ENCODE measurements at places on chromosomes 5 and 9.

GRCh38 chr9:133115604-133116345, 5.3 kb downstream of the RALGDS start:
- no peak for DNase-seq

DNA sequence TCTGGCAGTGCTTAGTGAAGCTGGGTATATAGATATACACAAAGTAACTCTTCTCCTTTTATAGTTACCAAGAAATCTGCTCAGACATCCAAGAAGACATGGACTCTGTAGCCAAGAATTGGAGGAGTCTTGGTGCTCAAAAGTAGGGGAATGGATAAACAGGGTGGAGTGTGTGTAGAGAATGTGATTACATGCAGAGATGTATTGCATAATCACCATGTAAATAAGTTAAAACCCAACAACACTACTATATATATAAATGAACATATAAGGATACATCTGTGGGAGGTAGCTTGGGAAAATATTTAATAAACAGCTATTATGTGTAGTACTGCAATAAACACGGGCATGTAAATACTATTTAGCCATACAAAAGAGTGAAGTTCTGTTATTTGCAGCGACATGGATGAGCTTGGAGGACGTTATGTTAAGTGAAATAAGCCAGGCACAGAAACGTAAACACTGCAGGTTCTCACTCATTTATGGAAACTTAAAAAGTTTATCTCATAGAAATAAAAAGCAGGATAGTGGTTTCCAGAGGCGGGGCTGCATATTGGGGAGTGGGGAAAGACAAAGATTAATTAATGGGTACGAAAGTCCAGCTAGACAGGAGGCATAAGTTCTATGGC, 207.5 kb downstream of the TENT4A start:
- DNase-seq: peak; percentile 5

DNA sequence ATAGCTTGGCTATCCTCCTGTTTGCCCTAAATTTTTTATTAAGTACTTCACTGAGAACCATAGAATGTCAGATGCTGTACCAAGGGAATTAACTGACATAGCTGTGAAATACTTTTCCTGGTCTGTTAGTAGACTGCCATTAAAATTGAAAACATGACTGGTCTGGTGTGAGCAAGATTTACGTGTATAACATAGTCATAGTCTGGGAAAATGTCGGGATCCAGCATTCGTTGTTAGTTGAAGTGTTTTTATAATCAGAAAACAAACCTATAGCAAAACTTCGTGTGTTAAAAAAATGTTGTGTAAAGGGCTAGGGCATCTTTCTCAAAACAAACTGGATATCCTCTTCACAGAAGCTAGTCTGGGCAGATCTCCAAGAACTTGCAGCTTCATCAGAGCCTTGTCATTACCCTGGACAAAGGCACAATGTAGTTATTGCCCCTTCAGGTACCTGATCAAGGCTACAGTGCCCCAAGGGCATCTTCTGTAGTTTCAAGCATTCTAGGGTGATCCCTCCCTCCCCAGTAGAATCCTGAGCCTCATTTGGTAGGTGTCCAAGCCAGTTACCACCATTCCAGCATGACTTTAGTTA, 454.2 kb upstream of the SGCD start:
- peak; percentile 49 for DNase-seq

- no peak for DNase-seq
Observed at GRCh38 chr5:160250826-160251225, 21.5 kb downstream of the FABP6 start.

DNA sequence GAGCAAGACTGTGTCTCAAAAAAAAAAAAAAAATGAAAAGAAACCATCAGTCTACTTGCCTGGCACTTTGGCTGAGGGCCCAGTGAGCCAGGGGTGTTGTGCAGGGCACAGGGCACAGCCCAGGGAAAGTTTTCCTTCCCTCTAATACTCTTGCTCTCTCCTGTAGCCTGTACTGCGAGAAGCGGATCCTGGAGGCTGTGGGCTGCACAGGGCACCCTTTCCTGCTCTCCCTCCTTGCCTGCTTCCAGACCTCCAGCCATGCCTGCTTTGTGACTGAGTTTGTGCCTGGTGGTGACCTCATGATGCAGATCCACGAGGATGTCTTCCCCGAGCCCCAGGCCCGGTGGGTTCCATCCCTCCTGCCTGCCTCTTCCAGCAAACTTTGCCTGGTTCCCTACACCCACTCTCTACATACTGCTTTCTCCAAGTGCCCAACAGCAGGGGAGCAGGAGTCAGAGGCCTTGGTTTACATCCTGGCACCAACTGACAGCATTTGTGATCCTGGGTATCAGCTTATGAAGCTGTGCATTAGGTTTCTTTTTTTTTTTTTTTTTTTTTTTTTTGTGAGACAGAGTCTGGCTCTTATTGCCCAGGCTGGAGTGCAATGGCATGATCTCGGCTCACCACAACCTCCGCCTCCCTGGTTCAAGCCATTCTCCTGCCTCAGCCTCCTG, 7.2 kb downstream of the ZDHHC12 start:
- DNase-seq: no peak

GRCh38 chr5:60354311-60354710, 345.7 kb downstream of the DEPDC1B start:
- DNase-seq: no peak

GRCh38 chr5:14534773-14535172, 46.8 kb upstream of the OTULINL start:
- DNase-seq: no peak

DNA sequence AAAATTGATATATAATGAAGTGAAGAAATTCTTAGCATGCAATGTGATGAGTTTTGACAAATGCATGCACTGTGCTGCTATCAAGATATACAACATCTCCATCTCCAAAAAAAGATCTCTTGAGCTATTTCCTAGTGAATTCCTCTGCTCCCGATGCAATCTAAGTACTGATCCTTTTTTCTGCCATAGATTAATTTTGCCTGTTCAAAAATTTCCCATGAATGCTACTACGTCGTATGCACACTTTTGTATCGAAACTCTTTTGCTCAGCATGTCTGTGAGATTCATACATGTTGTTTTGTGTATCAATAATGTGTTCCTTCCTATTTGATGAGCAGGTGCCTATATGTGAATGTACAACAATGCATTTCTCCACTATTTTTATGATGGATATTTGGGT, 647.4 kb downstream of the MTRR start:
- DNase-seq: no peak

GRCh38 chr5:68214482-68215207, 911 bp upstream of the PIK3R1 start:
- DNase-seq: no peak

- no peak for DNase-seq
Observed at GRCh38 chr5:107215611-107216010, 455.1 kb downstream of the EFNA5 start.

- DNase-seq: no peak
Observed at GRCh38 chr5:1736065-1736464, 63.6 kb downstream of the MRPL36 start.

- no peak for DNase-seq
Observed at GRCh38 chr5:119339965-119340364, 15.9 kb upstream of the TNFAIP8 start.

- DNase-seq: no peak
Observed at GRCh38 chr9:88680505-88681160, 145.7 kb downstream of the NXNL2 start.

DNA sequence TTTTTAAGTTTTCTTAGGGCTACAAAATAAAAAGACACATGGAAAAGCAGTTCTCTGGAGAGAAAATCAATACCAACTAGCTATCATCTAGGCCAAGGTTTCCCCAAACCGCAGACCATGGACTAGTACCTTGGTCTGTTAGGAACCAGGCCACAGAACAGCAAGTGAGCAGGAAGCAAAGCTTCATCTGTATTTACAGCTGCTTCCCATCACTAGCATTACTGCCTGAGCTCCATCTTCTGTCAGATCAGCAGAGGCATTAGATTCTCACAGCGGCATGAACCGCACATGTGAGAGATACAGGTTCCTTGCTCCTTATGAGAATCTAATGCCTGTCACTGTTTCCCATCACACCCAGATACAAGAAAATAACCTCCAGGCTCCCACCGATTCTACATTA, 1907.6 kb upstream of the ACO1 start:
- DNase-seq: no peak

DNA sequence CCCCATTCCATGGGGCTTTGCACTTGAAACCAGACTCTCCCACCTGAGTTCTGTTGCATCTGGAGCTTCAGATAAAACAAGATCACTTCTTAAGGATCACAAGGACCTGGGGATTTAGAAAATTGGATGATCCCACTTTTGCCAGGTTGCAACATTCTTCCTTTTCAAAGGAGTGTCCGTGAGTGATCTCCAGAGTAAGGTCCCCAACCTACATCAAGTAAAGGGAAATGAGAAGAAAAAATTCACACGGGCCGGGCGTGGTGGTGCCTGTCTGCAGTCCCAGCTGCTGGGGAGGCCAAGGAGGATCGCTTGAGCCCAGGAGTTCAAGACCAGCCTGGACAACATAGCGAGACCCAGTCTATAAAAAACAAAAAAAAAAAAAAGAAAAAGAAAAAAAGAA, 41.2 kb upstream of the COL5A1 start:
- no peak for DNase-seq

DNA sequence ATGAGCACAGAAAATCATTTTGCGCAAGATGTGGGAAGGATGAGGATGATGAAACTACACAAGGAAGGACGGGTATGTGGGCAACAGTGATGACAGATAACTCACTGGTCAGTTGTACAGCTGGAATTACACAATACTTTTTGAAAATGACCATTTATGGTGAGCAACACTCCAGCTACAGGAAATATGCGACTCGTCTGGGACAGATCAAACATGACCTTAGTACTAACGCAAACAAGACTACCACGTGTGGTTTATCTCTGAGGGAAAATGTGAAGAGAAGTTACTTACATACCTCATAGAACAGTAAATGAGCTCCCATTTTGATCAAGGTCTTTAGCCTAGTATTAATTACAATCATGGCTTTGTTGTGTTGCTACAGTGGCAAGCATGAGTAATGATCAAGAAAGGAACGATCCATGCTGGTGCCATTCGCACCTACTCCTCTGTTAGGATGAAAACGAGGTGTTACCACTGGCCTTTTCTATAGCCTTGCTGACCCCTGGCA, 456.9 kb downstream of the BNC2 start:
- no peak for DNase-seq

All from NCI-H1092 treated with DMSO at 0.1 percent for 48 hours (cell line).